Stimulated activated CD8-positive, alpha-beta memory T cell treated with anti-CD3 and anti-CD28 coated beads, Interleukin-15, amount 100 ng/mL, for 1 hour (primary cell): ENCODE measurements at places on chromosomes 7 and 10.

DNA sequence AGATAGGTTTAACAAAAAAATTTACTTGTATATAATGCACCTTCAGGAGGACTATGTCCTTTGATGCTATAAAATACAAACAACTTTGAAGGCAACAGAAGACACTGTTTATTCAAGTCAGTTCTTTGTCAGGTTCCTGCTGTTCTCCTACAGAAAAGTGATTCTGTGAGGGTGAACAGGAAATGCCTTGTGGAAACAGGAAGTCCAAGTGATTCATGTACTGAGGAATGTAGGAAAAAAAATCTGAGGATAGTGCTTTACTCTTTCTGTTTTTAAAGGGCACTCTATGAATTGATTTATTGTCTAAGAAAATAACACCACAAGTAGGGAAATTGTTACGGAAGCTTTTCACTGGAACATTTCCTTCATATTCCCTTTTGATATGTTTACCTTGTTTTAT, 171.9 kb downstream of the HDAC9 start:
- DNase-seq = no peak

GRCh38 chr10:32888161-32888927, 69.7 kb downstream of the ITGB1 start:
- no peak for DNase-seq

DNA sequence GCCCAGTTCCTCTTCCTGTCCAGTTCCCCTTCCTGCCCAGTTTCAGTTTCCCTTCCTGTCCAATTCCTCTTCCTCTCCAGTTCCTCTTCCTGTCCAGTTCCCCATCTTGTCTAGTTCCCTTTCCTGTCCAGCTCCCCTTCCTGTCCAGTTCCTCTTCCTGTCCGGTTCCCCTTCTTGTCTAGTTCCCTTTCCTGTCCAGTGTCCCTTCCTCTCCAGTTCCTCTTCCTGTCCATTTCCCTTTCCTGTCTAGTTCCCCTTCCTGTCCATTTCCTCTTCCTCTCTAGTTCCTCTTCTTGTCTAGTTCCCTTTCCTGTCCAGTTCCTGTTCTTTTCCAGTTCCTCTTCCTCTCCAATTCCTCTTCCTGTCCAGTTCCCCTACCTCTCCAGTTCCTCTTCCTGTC, 68.1 kb upstream of the ADCY1 start:
- DNase-seq = no peak

GRCh38 chr7:45179666-45180065, 22.1 kb downstream of the RAMP3 start:
- no peak for DNase-seq

DNA sequence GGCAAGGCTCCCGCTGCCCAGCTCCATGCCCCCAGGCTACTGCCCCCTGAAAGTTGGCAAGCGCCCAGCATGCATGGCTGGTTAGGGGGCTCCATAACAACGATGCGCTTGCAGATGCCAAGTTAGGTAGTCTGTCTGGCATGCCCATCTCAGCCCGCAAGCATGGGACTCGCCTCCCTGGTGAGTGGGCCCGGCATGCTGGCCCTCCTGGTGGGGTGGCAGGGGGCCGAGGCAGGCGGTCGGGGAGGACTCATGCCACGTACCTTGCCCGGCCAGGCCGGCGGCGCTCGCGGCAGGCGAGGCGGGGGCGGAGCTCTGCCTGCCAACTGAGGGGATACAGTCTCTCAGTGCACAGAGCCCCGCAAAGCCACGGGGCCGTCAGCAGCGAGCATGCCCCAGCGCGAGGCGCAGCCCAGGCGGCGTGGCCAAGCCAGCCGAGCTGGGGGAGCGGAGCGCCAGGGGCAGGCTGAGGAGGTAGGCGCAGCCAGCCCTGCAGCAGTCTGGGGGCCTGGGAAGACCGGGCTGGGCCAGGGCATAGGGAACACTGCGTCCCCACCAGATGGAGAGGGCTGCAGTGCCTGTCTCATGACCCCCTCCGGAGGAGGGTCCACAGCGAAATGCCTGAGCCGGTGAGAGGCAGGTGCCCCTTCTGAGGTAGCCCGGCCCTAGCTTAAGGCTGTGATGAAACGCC, 28.0 kb upstream of the NDST2 start:
- no peak for DNase-seq

DNA sequence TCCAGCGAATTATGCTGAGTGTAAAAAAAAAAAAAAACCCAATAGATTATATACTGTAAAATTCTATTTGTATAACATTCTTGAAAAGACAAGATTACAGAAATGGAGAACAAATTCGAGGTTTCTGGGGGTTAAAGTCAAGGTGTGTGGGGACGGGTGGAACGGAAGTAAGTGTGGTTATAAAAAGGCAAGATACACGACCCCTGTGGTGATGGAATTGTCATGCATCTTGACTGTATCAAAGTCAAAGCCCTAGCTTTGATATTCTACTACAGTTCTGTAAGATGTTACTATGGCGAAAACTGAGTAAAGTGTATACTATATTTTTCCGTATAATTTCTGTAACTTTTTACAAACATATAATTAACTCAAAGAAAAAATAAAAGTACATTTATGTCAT, 718.2 kb upstream of the PCDH15 start:
- no peak for DNase-seq

DNA sequence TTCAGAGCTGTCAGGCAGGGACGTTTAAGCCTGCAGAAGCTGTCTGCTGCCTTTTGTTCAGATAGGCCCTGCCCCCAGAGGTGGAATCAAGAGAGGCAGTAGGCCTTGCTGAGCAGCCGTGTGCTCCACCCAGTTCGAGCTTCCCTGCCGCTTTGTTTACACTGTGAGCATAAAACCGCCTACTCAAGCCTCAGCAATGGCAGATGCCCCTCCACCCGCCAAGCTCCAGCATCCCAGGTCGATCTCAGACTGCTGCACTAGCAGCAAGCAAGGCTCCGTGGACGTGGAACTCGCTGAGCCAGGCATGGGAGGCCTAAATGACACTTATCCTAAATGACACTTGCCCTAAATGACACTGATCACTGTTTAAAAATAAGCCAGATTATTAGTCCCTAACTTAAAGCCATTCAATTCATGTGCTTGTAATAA, 6.8 kb upstream of the ASB15 start:
- no peak for DNase-seq

DNA sequence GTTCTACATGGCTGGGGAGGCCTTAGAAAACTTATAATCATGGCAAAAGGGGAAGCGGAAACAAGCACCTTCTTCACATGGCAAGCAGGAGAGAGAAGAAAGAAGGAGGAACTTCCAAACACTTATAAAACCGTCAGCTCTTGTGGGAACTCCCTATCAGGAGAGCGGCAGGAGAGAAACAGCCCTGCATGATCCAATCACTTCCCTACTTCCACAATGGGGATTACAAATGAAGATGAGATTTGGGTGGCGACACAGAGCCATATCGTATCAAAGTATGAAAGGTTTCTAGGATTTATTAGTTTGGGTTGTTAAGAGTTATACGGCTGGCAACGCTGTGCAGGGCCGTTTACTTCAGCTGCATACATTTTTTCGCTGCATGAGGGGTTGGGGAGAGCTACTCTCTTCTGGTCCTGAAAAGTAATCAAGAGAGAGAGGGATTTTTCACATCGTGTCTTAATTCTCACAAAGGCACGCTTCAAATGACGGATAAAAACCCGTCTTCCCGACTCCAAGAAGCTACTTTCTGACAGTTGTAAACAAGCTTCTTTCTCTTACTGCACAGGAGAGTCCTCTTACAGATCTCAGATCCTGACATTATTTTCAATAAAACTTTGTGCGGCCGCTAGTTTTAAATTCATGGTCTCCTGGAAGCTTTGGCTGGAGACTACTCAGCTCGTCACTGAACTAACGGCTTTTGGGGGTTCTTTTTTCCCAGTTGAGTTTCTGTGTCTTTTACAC, 751 bp upstream of the GTPBP10 start:
- no peak for DNase-seq

DNA sequence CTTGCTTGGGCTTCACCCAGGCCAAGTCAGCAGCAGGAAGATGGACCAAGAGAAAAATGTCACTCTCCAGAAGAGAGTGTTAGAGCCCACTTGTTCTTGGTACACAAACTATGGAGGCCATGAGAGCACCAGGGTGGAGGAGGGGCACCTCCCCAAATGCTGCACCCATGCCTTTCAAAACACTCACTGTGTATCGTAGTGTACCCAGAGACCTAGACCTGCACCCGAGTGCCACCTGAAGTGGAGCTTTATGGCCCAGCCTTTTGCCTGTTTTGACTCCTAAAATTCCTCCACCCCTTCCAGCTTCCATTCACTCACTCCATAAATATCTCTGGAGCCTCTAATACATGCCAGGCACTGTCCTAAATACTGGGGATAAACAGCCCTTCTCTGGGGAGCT, 5.0 kb downstream of the SFTPD start:
- no peak for DNase-seq

DNA sequence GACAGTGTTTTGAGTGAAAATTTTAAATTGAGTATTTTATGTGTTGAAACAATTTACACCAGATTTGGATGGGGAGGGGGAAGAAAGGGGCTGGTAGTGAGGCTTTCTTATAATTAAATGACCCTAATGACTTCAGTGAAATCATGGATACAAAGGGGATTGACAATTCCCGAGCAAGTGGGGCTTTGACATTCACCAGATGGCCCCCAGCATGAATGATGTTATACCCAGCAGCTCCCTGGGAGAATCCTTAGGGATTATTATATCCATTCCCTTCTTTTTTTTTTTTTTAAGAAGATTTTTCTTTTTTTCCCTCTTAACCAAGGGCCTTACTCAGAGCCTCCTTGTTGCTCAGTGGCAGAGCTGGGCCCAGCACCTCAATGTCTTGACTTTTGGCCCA, 17.9 kb downstream of the PLPP4 start:
- DNase-seq = no peak

DNA sequence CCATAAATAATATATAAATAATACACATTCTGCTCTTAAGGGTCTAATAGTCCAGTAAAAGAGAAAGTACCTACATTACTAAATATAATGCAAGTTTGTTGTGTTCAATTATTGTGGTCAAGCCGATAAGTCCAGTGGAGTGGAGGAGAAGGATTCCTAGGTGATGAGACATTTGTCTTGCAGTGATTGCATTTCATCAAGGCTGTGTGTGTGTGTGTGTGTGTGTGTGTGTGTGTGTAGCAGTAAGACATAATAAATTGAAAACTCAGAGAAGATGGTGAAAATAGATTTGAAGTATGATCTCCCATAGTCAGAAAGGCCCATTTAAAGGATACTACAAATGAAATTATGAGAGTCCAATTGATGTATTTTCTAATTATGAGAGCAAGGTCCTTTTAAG, 192.5 kb upstream of the SEMA3C start:
- no peak for DNase-seq

DNA sequence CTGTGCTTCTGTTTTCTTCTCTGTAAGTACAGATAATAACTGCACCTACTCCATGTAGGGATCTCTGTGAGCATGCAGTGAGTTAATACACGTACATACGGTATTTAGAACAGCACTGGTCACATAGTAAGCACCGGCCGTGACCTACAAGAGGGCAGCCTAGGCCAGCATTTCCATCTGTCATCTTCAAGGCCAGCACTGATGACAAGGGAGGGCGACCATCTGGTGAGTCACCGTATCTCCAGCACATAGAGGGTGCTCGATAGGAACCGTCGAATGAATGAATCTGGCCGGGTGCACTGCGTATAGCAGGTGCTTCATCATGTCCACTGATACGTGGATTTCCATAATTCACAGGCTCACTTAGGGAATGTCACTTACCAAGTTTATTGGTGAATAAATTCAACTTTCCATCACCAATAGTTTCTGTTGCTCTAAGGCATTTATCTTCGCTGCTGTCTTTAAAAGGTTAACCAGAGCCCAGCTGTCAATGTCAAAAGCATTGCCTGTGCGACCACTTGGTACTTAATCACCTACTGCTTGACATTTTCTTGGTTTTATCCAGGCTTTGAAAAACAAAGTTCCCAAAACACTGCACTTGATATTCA, 8.3 kb downstream of the NOD1 start:
- no peak for DNase-seq

GRCh38 chr7:155709453-155709852, 65.0 kb downstream of the RBM33 start:
- DNase-seq = no peak
